Activated CD8-positive, alpha-beta T cell treated with anti-CD3 and anti-CD28 coated beads for 36 hours (primary cell): ENCODE measurements at places on chromosomes 6 and 20. TPM values are rescaled to one million over a fixed set of nuclear protein-coding genes. Genes with fewer than 3 reads are reported as not detected.

- DNase-seq = no peak
Measured at GRCh38 chr6:43124481-43124880, 46.6 kb upstream of the SRF start.

GRCh38 chr6:165968408-165968807, 199.2 kb downstream of the TBXT start:
- DNase-seq = no peak

DNA sequence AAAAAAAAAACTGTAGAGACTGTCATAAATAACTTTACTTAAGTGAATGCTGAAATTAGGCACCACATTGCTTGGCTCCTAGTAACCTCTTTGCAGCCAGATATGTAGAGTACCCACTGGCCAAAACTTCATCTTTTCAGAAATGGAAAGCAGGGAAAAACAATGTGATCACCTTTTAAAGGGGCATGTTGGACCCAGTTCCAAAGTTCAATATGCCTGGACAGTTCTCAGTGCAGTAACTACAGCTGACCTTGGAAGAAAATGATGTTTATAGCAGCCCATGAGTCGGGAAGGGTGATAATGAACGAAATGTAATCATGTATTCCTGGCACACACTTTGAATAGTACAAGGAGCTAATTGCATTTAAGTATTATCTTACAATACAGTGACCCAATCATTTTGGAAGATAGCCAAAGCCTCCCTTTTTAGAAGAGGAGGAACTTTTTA, 93.6 kb upstream of the TAB2 start:
- no peak for DNase-seq

- no peak for DNase-seq
Measured at GRCh38 chr20:50388733-50389437, 121.3 kb upstream of the PTPN1 start.

DNA sequence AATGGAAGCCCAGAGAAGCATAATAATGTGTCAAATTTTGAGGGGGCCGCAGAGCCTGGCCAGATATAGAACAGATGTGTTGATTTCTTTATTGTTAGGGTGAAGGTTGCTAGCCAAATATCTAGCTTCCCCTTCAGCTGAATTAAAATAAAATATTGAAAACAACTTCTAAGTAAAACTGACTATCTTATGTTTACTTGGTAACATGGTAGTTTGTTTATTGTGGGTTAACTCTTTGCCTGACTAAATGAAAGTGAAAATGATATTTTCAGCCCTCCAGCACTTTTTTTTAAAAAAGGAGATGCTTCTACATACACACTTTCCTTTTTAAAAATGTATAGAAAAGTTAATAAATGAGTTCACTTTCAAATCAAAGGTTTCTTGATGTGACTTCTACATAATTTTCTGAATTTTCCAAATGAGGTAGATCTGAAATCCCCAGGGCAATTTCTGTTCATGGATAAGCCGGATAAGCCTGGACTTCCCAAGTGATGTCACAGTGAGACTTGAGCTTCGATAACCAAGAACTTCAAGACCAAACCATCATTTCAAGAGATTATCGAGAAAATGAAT, 172.1 kb upstream of the OLIG3 start:
- DNase-seq = no peak

GRCh38 chr6:26555505-26556262, 17.5 kb downstream of the HMGN4 start:
- no peak for DNase-seq

DNA sequence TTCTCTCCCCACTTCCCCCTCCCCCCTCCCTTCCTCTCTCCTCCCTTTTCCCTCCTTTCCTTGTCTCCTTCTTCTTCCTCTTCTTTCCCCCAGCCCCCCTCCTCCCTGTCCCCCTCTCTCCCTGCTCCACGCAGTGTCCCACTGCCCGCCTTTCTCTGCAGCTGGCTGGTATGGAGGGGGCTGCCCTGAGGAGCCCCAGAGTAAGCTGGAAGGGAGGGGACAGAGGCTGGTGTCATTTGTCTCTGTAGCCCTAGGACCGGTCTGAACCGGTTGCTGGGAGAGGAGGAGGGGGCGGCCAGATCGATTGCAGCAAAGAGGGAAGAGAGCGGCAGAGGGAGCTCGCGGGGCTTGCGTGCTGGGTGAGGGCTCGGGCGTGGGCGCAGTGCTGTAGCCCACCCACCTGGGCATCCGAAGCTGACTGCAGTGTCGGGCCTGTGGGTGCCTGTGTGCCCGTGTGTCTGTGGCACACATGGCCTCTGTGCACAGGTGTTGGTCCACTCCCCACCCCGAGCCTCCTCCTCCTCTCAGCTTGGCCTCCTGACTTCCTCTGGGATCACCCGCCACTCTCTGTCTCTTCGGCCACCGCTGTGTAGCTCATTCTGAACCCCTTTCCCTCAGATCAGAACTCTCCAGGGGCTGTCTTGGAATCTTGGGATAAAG, 50.6 kb downstream of the SRC start:
- DNase-seq = no peak

DNA sequence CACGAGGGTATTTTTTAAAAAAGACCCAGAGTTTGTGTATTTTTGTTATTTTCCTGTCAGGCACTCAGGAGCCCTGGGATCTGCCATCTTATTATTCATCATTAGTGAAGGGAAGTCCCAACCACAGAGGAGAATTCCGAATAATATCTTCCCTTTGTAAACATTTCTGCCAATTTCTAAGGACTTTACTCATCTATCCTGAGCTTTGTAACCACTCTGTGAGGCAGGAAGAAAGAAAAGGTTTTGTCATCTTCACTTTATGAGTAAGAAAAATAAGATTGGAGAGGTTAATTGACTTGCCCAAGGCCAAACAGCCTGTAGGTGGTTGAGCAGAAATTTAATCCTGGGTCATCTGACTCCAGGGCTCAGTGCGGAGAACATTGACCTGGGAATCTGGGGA, 23.0 kb upstream of the IYD start:
- DNase-seq = no peak

- DNase-seq = no peak
Measured at GRCh38 chr6:153073841-153074240, 57.2 kb downstream of the RGS17 start.

GRCh38 chr20:17768271-17768670, 68.5 kb downstream of the BANF2 start:
- DNase-seq = no peak

DNA sequence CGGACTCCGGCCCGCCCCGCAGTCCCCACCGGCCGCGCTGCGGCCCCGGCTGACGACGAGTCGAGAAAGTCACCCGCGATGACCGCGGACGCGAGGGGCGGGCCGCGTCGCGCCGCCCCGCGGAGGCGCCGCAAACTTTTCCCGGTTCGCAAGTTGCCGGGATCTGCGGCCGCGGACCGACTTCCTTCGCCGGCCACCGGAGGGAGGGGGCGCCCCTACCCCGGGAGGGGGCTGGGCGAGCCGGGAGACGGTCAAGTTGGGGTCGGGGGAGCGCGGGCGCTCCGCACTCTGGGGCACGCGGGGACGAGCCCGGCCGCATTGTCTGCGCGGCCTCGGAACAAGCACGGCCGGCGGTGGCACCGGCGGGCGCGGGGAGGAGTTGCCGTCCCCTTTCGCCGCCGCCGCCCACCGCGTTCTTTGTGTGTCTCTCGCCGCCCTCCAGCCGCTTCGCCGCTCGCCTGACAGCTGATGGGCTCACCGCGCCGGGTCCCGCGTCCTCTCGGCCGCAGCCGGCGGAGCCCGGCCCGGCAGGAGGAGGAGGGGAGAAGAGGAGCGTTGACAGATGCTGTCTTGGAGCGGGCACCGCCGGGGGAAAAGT, 131.6 kb downstream of the OGFRL1 start:
- DNase-seq = peak; percentile 4

DNA sequence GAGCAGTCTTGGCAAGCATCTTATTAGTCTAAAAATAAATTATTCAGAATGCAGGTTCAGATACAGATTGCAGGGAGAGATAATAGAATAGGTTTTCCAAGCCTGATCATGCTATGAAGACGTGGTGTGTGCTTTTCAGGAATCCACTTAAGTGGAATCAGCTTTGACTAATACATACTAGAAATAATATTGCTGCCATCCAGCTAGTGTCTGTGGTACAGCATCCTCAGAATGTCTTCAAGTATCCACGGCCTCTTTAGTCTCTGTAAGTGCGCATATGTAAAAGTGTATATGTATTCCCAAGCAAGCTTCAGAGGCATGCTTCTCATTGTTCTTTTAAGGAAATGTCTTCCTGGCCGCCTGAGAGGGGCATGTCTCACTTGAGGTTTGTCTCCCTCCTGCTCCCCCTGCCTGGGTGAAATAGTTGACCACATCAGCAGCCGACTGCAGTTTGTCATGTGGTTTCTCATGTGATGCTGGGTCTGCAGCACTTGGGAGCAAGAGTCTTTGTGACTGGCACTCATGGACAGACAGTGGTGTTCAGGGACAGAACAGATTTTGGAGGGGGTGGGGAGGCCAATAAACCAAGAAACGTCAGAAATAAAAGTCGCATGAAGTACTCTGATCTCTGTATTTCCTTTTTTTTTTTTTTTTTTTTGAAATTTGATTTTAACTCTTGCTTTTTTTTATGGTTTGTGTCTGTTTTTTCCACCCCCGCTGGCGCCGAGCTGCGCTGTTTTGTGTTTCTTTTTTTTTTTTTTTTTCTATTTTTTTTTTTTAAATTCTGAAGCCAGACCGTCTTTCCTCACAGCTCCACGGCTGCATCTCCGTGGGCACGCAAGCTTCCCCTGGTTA, 150.8 kb downstream of the PRL start:
- peak; percentile 6 for DNase-seq

GRCh38 chr20:35503841-35504561, 25.5 kb downstream of the C20orf173 start:
- no peak for DNase-seq

- no peak for DNase-seq
Measured at GRCh38 chr6:167285077-167285770, 5.9 kb upstream of the UNC93A start.

DNA sequence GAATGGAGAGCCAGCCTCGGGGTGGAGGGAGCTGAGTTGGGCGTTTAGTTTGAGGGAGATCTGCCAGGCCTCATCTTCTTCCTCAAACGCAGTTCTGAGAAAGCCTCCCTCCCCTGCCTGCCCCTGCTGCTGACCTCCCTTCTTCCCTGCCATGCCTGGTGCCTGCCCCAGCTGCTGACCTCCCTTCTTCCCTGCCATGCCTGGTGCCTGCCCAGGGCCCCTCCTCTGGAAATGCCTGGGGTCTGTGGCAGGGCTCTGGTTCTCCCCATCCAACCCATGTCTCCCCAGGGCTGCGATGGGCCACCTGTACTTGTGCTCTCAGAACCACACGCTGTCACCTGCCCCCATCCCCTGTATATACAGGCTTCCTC, 114.6 kb downstream of the VEGFA start:
- no peak for DNase-seq

- DNase-seq = no peak
Measured at GRCh38 chr6:10800810-10801209, 37.5 kb downstream of the MAK start.

DNA sequence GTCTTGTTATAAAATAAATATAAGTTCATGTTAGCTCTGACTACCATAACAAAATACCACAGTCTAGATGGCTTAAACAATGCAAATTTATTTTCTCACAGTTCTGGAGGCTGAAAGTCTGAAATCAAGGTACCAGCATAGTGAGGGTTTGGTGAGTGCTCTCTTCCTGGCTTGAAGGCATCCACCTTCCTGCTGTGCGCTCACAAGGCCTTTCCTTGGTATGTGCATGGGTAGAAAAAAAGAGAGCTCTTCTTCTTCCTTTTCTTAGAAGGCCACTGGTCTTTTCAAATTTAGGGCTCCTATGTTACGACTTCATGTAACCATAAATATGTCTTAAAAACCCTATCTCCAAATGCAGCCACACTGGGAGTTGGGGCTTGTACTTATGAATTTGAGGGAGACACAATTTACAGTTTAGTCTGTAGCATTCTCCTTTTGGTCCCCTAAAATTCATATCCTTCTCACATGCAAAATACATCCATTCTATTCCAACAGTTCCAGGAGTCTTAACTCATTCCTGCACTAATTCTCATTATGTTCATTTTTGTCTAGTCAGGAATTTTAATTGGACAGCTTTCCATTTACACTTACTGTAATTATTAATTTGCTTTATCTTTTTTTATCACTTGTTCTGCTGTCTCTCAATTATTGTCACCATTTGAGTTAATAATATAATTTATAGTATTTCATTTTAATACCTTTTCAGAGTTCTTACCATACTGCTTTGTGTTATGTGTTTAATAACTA, 381.9 kb upstream of the EPHA7 start:
- DNase-seq = no peak

GRCh38 chr6:136337121-136337520, 47.5 kb upstream of the BCLAF1 start:
- DNase-seq = no peak

- DNase-seq = no peak
Measured at GRCh38 chr20:10985536-10985935, 311.7 kb upstream of the JAG1 start.

- no peak for DNase-seq
Measured at GRCh38 chr6:128848212-128848935, 34.6 kb upstream of the LAMA2 start.

GRCh38 chr6:50845499-50846143, 26.9 kb downstream of the TFAP2B start:
- DNase-seq = no peak

DNA sequence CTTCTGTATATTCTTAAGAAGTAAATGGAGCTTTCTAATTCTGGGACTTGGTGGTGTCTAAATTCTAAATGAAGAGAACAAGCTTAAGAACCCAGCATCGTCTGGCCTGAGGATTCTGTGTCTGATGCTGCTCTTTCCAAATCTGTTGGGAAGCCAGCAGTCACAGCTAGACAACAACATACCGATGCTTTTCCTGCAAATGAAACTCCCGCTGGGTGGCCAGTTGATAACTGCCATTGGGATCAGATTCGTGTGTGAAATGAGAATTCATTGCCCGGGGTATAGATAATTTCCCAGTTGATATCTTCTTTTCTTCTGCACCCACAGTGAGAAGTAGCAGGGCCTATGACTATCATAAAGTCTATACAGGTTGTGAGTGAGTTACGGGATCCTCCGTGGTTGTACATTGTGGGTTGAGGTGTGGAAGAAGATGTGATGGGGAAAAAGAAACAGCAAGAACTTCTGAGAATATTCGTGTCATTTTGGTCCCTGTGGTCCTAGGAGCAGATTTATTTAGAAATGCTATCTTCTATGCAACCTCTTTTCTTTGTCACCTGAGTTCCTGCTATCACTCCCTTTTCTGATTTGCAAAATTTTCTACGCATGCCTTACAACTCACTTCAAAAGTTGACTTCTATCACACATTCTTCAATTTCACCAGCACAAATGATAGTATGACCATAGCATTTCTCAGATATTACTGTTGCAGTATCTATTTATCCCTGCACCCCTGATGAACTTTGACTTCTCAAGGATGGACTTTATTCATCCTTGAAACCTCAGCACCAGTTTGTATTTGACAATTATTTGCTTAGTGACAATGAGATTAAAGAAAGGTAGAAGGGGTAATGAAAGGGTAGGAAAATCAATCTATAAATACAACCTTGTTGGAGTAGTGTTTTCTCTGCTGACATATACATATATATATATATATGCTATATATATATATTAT, 10.4 kb downstream of the NOX3 start:
- peak; percentile 65 for DNase-seq

Gene C4B
- total RNA-seq = 2.7 TPM

Gene HCK
- total RNA-seq = not detected
